ENCODE measurements at places on chromosomes 7 and 10.
A peak's percentile ranks its signal among the peaks of the same experiment; 100 is the strongest.

GRCh38 chr7:114081606-114082425 is 163.0 kb upstream of the PPP1R3A start:
- peak; percentile 40 for DNase-seq

DNA sequence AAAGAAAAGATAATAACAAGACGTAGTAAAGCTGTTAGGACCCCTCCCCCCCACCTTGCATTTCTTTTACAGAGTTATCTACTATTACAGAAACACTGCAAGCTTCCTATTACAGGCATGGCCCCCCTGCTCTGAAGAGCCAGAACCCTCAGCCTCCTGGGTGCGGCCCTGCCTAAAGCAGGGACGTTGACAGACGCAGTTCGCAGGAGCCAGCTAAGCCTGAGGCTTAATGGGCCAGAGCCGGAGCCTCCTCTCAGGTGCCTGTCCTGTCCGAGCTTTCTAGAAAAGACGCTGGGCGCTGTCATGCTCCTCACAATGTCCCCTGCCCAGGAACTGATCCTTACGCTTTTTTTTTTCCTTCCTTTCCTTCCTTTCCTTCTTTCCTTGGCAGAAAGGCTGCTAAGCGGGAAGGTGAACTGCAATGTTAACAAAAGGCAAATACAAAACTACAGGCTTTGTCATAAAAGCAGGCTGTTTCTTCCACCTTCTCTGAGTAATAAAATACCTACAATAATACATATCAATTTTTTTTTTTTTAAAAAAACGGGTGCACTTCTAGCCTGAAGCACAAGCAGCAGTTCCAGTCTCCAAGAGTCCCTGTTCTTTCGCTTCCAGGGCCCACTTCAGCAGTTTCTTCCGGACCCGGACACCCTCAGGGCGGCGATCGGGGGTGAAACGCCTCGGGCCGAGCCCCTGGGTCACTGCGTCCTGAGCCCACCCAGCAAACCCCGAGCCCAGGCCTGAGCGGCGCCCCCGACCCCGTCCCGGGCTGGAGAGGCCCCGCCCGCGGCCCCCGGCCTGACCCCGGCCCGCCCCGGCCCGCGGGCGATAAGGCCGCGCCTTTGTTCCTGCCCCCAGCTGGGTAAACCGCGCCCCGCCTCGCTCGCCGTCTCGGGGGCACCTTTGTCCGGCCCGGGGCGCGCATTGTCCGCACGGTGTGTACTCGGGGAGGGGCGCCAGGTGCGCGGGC is 11.2 kb downstream of the MNX1 start:
- no peak for DNase-seq

GRCh38 chr10:128060341-128061250 is 65.6 kb downstream of the MKI67 start:
- no peak for DNase-seq

- DNase-seq = no peak
These were observed 23.3 kb upstream of the TLX1 start for GRCh38 chr10:101107771-101108170.

GRCh38 chr10:86086418-86086817 is 280.2 kb downstream of the GRID1 start:
- DNase-seq = no peak

DNA sequence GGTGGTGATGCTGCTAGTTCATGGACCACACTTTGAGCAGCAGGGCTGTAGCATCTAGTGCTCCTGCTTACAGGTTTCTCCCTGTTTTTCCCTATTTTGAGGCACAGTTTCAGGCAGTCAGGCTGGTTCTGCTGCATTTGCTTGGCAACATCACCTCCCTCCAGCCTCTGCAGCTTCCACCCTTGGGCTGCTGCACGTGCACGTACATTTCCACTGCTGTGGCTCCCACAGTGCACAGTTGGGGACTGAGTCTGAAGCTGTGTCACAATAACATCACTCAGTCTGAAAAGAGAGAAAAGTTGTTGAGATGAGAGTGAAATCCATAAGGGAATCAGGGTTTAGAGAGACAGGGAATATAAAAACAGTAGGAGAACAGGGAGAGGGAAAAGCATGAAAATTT is 230.7 kb upstream of the FZD1 start:
- no peak for DNase-seq

GRCh38 chr10:650886-651615 is 38.4 kb downstream of the DIP2C start:
- peak; percentile 32 for DNase-seq
